ENCODE measurements at places on chromosomes 16 and 17. TPM values are rescaled to one million over a fixed set of nuclear protein-coding genes. Genes with fewer than 3 reads are reported as not detected.

The AIPL1 gene
- total RNA-seq, result not detected

The SLFN14 gene
- total RNA-seq, result not detected

DNA sequence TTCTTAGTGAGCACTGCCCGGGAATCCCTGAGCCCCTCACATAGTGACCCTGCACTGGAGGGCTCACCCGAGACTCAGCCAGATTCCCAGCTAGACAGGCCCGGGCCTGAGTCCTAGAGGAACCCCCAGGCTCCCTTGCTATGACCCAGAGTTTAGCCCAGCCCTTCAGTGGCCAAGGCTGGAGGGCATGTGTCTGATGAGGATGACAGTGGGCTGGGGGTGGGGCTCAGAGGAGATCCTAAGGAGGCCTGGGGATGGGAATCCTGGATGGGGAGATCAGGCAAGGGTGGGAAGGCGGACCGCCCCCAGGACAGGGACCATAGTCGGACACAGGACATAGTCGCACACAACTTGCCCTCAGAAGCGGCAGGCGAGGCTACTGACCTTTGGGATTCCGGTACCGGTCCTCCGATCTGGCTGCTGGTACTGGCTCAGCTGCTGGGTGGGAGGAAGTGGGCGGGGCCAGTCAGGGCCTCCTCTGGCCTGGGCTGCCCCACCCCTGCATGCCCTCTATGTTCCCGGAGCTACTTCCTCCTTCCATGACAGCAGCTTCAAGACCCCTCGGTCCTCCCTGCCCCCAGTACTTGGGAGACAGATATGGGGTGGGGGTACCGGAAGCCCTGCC, 1.1 kb downstream of the CD79B start:
- no peaks in the 10 kb centered on the region for H3K27me3 ChIP-seq
- H3K4me3 ChIP-seq, result peak overlapping the region; percentile 95
- DNase-seq, result peak; percentile 77
- peak overlapping the region; percentile 91 for H3K27ac ChIP-seq

GRCh38 chr16:75256696-75257343, 5.4 kb upstream of the BCAR1 start:
- no peaks in the 10 kb centered on the region for H3K4me1 ChIP-seq
- H3K27me3 ChIP-seq, result peaks cover 27% of the 10 kb centered on the region
- H3K27ac ChIP-seq, result no peak overlapping the region
- no peaks in the 10 kb centered on the region for H3K36me3 ChIP-seq
- H3K4me3 ChIP-seq, result no peak overlapping the region

DNA sequence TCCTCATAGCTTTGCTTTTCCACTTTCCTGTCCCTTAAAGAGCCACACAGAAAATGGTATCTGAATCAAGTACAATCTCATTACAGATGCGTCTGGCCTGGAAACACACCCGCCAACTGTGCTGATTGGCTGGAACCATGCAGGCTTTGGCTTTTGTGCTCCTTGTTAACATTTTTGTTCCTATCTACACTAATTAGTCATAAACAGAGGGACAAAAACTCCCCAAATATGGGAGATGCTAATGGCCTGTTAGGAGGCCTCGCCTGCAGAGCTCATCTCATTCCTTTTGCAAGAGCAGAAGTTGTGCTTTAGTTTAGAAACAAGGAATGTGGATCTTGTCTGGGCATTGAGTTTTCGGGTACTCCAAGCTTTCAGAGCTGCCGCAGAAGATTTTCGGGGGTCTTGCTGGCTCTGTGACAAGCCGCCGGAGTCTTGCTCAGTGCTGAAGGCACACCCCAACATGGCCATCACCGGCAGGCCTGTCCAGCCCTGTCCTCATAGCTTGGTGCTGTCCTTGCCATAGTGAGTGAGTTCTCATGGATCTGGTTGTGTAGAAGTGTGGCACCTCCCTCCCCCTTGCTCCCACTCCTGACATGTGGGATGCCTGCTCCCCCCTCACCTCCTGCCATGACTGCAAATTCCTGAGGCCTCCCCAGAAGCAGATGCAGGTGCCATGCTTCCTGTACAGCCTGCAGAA, 69.8 kb downstream of the METRNL start:
- no peaks in the 10 kb centered on the region for H3K4me1 ChIP-seq
- H3K27ac ChIP-seq, result no peak overlapping the region
- H3K36me3 ChIP-seq, result no peaks in the 10 kb centered on the region
- H3K4me3 ChIP-seq, result no peak overlapping the region

GRCh38 chr17:56798916-56799315, 34.8 kb downstream of the C17orf67 start:
- H3K4me1 ChIP-seq, result no peaks in the 10 kb centered on the region
- no peak for DNase-seq
- no peak overlapping the region for H3K4me3 ChIP-seq

GRCh38 chr17:80029258-80029974, 6.3 kb downstream of the TBC1D16 start:
- no peak overlapping the region for H3K4me3 ChIP-seq
- no peaks in the 10 kb centered on the region for H3K4me1 ChIP-seq
- H3K27me3 ChIP-seq, result peaks cover 2% of the 10 kb centered on the region
- H3K36me3 ChIP-seq, result no peaks in the 10 kb centered on the region

DNA sequence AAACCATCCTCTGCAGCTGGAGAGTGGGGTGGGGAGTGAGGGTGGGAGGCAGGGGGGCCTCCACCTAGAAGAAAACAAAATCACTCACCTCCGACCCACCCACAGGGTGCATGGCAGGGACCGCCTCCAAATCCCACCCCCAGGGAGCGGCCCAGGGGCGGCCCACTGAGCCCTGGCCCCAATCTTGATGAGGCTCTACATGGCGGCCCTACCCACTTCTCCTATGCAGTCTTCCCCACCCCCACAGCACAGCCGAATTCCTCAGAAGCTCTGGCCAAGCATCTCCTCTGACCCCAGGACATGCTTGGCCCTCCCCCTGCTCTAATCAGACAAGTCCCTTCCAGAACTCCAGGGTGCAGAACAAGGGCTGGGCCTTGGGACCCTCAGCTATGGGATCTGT, 18.2 kb upstream of the FASN start:
- no peak overlapping the region for H3K4me3 ChIP-seq
- no peak overlapping the region for H3K27ac ChIP-seq
- peaks cover 8% of the 10 kb centered on the region for H3K4me1 ChIP-seq
- no peaks in the 10 kb centered on the region for H3K27me3 ChIP-seq
- DNase-seq, result no peak
- H3K36me3 ChIP-seq, result no peaks in the 10 kb centered on the region

GRCh38 chr17:27810902-27811557, 10.7 kb upstream of the NOS2 start:
- H3K4me3 ChIP-seq, result no peak overlapping the region
- DNase-seq, result no peak
- no peaks in the 10 kb centered on the region for H3K27me3 ChIP-seq

The RNF112 gene
- 0.86 TPM for total RNA-seq

DNA sequence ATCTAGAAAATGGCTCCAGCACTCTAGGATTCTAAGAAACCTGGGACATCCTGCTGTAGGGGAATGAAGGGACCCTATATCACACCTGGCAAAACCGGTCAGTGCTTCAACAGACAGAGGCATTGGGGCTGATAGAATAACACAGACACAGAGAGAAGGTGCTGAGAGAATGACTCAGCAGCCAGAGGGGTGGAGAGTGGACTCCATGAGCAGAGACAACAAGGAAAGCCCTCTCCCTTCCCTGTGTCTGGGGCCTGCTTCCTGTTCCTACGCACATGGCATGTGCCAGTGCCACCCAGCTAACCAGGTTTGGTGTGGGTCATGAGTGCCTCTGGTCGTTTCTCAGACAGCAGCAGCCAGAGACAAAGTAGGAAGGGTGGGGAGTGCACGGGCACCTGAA, 140.3 kb downstream of the CCT6B start:
- no peak overlapping the region for H3K4me3 ChIP-seq
- H3K36me3 ChIP-seq, result no peaks in the 10 kb centered on the region
- no peak overlapping the region for H3K27ac ChIP-seq
- peaks cover 3% of the 10 kb centered on the region for H3K27me3 ChIP-seq
- peaks cover 13% of the 10 kb centered on the region for H3K4me1 ChIP-seq
- DNase-seq, result no peak

DNA sequence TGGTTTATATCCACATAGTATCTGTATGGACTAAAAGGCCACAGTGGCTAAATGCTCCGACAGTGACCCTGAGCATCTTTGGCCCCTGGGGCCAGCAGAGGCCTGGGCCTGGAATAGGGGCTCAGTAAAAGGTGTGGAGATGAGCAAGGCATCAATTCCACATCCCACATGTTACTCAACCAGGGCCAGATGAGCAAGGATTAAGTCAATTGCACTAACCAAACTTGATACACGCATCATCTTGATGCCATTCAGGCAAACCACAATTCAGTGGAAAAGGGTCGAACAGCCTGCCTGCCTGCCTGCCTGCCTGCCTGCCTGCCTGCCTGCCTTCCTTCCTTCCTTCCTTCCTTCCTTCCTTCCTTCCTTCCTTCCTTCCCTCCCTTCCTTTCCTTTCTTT, 53.5 kb upstream of the DNAJA2 start:
- H3K27ac ChIP-seq, result no peak overlapping the region
- no peaks in the 10 kb centered on the region for H3K4me1 ChIP-seq
- H3K4me3 ChIP-seq, result no peak overlapping the region
- DNase-seq, result no peak
- no peaks in the 10 kb centered on the region for H3K27me3 ChIP-seq
- no peaks in the 10 kb centered on the region for H3K36me3 ChIP-seq

The ZFP3 gene
- 1.9 TPM for total RNA-seq

The DRC3 gene
- 0.34 TPM for total RNA-seq

The TSPAN10 gene
- 0.45 TPM for total RNA-seq

GRCh38 chr17:58196610-58197009, 4.1 kb downstream of the EPX start:
- peaks cover 15% of the 10 kb centered on the region for H3K27me3 ChIP-seq
- peaks cover 3% of the 10 kb centered on the region for H3K4me1 ChIP-seq
- no peak overlapping the region for H3K27ac ChIP-seq
- no peak overlapping the region for H3K4me3 ChIP-seq

- DNase-seq, result no peak
- no peak overlapping the region for H3K27ac ChIP-seq
- no peaks in the 10 kb centered on the region for H3K4me1 ChIP-seq
- no peaks in the 10 kb centered on the region for H3K36me3 ChIP-seq
- H3K27me3 ChIP-seq, result peaks cover 4% of the 10 kb centered on the region
- H3K4me3 ChIP-seq, result no peak overlapping the region
Observed at GRCh38 chr16:55120826-55121225, 190.2 kb downstream of the IRX5 start.

DNA sequence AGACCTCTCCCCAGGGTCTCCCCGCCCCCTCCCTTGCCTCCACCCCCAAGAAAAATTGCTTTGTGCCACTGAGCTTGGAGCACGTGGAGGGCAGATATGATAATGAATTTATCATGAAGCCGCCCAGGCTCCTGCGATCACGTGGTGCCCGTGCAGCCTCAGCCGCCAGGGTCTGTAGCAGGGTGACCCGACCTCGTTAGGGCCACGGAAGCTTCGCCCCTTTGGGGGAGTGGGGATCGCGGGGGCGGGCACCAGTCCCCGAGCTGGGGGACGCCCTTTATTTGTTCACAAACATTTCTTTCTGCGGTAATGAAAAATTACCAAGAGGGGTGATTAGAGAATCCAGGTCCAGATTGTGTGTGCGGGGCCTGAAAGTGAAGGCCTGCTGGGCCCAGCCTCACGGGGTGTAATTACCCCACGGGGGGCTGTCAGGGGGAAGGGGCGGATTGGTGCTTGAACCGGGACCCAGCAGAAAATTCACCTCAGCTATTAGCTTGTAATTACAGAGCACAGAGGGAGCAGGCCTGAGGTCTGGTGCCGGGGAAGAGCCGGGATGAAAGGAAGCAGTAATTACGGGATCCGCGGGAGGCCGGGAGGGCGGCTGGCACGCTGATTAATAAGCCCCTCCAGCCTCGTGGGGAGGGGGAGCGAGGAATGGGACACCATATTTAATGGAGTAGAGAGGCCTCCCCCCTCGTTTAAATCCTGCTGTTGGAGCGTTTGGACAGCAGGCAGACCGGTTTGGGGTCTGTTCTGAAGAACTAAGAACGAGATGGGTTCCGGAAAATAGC, 13.3 kb downstream of the GSE1 start:
- H3K4me1 ChIP-seq, result peaks cover 5% of the 10 kb centered on the region
- H3K27me3 ChIP-seq, result no peaks in the 10 kb centered on the region
- no peak overlapping the region for H3K4me3 ChIP-seq
- peaks cover 8% of the 10 kb centered on the region for H3K36me3 ChIP-seq

The ADAD2 gene
- 0.19 TPM for total RNA-seq

DNA sequence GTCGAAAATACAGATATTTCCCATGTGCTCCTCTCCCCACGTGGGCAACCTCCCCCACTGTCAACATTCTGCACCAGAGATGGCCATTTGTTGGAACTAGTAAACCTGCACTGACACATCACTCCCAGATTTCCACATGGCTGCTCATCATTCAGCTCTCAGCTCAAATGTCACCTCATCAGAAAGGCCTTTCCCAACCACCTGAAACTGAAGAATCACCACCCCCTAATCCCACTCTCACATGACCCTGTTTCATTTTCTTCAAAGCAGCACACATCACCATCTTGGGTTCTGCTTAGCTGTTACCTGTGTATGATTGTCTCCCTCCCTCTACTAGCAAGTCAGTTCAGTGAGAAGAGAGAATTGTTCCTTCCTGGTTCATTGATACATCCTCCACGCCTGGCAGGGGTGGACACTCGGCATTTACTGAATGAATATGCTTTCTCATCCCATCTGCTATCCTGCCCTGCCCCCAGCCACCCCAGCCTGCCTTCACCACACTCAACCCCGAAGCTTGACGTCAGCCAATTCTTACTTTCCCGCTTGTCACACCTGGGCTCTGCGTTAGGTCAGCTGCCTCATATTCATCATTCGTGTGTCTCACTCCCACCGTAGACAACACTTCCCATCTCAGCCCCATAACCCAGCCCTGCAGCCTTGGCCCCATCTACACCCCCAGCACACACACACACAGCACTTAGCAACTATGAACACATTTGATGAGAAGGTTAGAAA, 1.5 kb downstream of the C17orf114 start:
- peaks cover 16% of the 10 kb centered on the region for H3K4me1 ChIP-seq
- H3K4me3 ChIP-seq, result no peak overlapping the region
- DNase-seq, result no peak

DNA sequence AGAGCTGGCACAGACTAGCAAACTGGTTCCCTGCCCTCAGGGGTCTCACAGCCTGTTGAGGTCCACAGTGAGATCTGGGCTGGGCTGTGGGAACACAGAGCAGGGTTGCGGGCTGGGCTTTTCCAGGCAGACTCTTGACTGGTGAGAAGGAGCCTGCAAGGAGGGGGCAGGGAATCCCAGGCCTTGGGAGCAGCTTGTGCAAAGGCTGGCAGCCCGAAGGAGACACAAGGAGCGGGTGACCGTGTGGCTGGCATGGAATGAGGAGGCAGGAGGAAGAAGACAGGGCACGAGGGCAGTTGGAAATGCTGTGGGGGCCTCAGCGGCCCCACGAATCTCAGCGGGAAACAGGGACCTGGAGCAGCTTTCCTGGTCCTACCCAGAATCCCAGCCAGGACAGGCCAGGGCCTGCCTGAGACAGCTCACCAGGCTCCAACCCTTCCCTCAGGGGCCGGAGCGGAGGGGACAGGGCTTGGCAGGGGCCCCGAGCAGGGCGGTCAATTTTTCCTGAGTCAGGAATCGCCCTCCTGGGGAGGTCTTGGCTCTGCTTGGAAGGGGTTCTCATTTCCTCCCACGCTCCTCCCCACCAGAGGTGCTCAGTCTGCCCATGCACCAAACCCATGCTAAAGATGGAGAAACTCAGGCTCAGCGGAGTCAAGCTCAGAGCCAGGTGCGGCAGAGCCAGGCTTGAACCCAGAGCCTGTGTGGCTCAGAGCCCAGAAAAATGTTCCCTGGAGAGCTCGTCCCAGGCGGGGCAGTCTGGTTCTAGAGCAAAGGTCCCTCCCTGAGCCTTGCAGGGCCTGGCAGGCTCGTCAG, 9.2 kb upstream of the SNN start:
- no peak overlapping the region for H3K4me3 ChIP-seq
- H3K36me3 ChIP-seq, result no peaks in the 10 kb centered on the region
- H3K27me3 ChIP-seq, result no peaks in the 10 kb centered on the region

The GALR2 gene
- total RNA-seq, result 4.8 TPM

The NPTX1 gene
- 1.2 TPM for total RNA-seq

Data from activated CD4-positive, alpha-beta memory T cell treated with anti-CD3 and anti-CD28 coated beads for 36 hours (primary cell).